ENCODE measurements at places on chromosomes 3 and 15.

- peak; percentile 77 for DNase-seq
Observed at GRCh38 chr15:72796515-72797337, 13.2 kb upstream of the ADPGK start.

DNA sequence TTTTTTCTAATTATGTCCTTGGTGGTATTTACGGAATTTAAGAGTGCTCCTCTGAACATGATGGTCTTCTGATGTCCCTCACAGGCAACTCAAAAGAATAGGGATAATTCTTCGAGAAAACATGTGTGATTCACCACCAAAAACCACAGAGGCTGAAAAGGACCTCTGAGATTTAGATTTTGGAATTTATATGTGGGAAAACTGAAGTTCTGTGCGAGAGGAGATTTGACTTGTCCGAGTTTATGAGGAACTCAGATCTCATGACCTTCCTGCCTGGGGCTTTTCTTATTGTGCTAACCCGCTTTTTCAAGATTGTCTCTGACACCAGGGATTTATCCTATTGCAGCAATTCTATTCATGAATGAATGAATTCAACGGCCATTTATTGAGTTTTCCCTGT is 142.4 kb downstream of the FAM43A start:
- no peak for DNase-seq

DNA sequence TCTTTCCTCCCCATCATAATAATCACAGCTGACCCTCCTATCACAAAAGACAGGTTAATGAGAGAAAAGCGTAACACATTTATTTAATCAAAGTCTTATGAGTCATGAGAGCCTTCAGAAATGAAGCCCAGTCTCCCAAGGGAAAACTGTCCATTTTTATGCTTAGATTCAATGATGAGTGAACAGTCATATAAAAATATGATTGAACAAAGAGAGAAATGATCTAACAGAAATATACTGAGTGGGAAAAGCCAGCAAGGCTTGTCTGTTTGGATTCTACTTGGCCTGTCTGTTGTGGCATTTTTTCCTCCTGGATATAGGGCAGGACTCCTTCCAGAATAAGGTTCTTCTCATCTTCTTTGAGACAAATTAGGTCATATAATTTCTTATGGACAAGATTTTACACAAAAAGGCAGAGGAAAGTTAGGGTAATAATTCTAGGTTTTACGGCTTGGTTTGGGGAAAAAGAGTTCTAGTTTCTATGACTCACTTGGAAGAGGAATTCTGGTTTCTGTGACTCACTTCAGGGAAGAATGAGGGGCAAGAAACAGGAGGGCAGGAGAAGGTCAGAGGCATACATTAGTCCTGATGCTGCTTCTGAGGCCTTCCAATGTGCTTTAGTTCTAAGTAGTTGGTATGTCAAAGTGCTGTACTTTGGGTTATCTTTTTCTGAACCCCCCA is 534.2 kb downstream of the ZIC1 start:
- no peak for DNase-seq

GRCh38 chr3:30655187-30655812 is 48.9 kb downstream of the TGFBR2 start:
- no peak for DNase-seq

DNA sequence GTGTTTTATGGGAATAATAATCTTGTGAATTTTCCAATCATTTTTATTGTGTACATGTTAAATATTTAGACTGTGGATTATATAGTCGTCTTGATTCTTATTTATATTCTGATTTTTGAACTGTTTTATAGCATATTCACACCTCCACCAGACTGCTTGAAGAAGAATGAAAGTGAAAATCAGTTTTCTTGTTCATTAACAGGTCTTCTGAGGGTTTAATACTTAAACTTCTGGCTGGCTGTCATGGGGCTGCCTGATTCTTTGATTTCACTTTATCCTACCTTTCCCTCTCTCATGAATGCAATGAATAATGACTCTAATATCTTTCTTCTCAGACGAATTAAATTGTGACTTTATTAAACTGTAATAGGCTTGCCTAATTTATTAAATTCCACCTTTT is 56.2 kb downstream of the ATP2C1 start:
- no peak for DNase-seq

- no peak for DNase-seq
Observed at GRCh38 chr3:170475092-170475685, 56.5 kb downstream of the CLDN11 start.

DNA sequence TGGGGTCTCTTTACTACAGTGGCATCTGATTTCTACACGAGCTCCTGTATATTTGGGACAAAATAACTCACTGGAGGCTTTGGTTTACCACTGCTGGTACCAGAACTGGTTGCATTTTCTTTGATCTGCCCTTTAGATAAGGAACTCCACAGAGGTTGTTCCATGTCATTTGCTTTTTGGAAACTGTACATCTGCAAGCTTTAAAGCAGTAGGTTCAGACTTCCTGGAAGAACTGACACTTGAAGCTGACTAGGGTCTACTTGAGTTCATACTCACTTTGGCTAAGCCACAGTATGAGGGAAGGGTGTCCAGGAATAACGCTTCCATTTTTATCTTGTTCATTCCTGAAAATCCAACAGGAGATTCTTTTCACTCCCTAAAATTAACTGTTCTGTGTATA is 86.4 kb downstream of the WWTR1 start:
- DNase-seq: no peak

DNA sequence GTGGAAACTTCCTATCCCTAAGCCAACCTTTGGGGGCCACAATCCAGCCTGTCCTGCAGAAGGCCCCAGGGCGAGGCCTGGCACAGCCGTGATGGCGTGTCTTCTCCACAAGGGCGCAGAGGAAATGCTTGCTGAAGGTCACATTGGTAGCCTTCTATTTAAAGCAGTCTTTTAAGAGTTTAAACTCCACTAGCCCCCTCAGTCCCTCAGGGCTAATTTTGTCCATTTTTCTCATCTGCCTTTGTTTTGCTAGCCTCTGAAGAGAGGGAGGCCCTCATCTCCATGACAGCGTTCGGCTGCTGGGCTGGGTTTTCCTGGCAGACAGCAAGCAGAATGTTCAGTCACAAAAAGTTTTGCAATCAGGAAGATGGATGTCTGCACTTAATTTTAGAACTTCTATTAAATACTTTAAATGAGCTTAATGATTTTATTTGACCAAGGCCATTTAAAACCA is 40.8 kb downstream of the RARB start:
- peak; percentile 86 for DNase-seq

GRCh38 chr3:174439331-174440252 is 419.5 kb upstream of the NAALADL2 start:
- DNase-seq: peak; percentile 82

GRCh38 chr3:71180524-71180923 is 403.0 kb downstream of the FOXP1 start:
- no peak for DNase-seq

- peak; percentile 61 for DNase-seq
Observed at GRCh38 chr3:111729087-111729846, 129.8 kb upstream of the PHLDB2 start.

DNA sequence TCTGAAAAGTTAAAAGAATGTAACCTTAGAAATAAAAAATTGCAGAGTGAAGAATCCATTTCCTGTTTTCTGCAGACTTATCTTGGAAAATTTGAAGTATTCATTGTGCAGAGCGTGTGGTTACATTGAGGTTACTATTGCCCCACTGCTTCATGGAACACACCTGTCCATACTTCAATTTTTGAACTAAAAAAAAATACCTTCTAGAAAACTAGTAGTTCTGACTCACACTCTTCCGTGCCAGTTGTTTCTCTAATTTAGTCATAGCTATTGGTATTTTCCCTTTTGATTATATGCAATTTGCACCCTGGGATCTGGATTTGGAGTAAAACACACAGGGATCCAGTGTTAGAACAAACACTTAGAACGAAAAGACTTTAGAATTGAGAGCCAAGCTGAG is 111.8 kb upstream of the LYSMD4 start:
- no peak for DNase-seq

DNA sequence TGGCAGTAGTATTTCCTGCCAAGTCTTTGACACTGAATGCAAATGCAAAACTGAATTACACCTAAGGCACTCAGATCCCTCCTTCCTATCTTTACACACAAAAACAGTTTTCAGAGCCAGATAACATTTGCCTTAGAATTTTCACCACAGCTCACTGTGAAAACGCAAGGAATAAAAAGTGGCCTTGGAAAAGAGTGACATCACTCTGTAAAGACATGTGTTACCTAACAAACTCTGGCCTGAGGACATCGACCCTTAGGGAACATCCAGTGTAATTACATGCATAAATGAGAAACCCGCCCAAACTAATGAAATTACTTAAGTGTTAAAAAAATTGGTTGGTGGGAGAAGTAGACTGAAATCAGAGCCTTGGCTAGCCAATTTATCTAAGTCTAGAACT is 88.9 kb downstream of the PLOD2 start:
- no peak for DNase-seq
